ENCODE measurements at places on chromosomes 11 and 22.

- DNase-seq = no peak
Observed at GRCh38 chr11:130555251-130555841, 106.9 kb downstream of the ADAMTS15 start.

GRCh38 chr11:119803726-119804294 is 74.8 kb upstream of the NECTIN1 start:
- no peak for DNase-seq

DNA sequence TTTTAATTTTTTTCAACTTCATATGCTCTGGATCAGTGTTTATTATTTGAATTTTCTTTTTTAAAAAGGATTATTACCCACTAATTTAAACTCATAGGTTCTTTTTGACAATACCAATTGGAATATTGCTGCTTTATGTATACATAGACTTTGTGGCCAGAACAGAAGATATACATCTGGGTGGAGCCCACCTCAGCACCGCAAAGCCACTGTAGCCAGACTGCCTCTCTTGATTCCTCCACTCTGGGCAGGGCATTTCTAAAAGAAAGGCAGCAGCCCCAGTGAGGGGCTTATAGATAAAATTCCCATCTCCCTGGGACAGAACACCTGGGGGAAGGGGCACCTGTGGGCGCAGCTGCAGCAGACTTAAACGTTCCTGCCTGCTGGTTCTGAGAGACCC is 10.6 kb upstream of the C11orf58 start:
- no peak for DNase-seq

GRCh38 chr11:115290893-115291292 is 213.3 kb downstream of the CADM1 start:
- DNase-seq = no peak

DNA sequence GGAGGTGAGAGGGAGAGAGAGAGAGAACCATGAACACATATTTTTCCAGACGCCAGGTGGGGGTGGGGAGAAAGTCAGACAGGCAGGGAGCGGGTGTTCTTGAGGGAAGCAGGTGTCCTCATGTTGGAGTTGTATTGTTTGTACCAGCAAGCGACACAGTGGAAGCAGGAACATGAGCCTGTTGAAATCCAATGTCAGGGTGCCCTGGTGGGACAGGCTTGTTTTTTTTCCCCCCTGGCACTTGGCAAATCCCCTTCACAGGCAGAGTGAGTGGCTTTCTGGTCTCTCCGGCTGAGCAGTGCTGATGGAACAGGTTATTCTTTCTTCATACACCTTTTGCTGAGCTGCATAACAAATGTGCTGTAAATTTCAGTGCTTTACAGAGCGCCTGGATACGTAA is 125.6 kb downstream of the GRIK4 start:
- DNase-seq = no peak

GRCh38 chr11:44777209-44778194 is 50.7 kb downstream of the TSPAN18 start:
- no peak for DNase-seq

- no peak for DNase-seq
Observed at GRCh38 chr11:113373306-113373705, 14.3 kb upstream of the ANKK1 start.

DNA sequence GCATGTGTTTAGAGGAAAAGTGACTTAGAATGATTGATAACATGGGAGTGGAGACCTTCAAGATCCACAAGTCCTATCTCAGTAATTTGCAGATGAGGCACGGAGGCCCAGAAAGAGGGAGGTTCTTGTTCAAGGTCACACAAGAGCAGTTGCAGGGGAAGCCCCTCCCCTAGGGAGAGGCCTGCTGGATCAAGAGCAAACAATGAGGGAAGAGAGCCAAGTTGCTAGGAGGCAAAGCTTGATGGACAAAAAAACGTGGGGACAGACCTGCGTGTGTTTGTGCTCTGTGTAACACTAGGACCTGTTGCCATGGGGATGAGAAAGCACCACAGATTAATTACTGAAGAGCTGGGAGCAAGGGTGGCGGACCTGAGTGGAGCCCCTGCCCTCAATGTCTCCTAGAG is 6.4 kb upstream of the MFRP start:
- DNase-seq = no peak

GRCh38 chr11:65829459-65829858 is 4.3 kb upstream of the SNX32 start:
- no peak for DNase-seq

DNA sequence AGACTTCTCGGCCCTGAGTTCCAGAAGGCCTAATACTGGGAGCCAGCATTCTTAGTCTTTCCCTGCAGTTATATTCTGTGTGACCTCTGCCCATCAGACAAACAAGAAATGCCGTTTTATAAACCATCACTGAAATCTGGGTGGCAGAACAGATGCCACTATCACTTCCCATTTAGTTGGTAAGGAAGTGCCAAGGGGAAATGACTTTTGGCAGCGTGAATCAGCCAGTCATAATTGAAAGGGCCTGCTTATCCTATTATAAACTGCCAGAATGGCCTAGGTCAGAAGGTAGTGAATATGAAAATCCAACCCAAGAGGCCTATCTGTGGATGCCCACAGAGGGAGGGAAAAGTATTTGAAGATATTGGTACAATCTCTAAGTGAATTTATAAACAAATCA is 646.8 kb upstream of the CCDC90B start:
- no peak for DNase-seq

GRCh38 chr22:35799150-35799549 is 81.5 kb downstream of the APOL5 start:
- DNase-seq = no peak

GRCh38 chr11:18063862-18064434 is 17.9 kb upstream of the TPH1 start:
- no peak for DNase-seq

- no peak for DNase-seq
Observed at GRCh38 chr11:36885154-36885553, 287.1 kb upstream of the RAG2 start.

DNA sequence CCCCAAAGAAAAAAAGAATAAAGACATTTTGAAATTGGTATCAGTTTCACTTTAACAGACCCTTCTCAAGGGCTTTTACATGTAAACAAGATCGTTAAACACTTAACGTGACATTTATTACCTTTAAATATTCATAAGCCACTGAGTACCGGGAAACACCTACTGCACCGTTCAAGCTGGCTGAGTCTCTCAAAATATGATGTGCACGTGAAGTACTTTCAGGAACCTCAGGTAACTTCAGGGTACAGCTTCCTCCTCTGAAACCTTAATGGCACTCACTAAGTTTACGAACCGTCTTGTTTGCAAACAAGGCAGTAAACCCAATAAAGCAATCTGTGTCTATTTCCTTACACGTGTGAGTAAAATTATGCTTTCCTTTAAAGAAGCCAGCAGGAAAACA is 105.5 kb upstream of the TENM4 start:
- DNase-seq = no peak

- DNase-seq = no peak
Observed at GRCh38 chr22:27262361-27262760, 539.2 kb downstream of the MN1 start.

DNA sequence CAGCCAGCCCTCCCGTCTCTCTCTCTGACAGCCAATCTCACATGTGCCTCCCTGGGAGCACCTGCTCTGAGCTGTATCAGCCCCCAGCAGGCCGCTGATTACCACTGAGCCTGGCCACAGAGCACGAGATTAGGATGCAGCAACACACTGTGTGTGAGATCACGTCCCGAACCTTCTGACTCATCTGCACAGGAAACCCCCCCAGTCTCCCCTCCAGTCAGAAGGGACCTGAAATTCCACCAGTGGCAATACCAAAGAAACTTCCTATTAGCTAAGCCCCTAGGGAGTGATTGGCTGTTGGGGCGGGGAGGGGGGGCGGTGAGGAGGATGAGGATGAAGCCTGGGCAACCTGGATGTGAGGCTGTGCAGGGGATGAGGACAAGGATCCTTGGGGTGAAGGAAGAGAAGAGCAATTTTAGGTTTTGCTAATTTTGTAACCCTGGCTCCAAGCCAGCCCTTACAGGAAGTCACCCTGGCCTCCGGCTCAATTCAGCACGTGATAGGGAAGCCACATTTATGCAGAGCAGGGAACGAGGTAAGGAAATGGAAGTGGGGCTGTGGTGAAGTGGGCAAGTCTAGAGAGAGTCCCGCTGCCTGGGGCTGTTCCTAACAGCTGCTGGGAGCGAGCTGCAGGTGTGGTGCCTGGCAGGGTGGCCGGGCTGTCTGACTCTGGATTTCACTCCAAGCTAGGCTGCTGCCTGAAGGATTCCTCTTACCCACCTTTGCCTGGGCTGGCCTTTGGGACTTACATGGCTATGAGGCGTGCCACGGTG is 1.9 kb downstream of the SLC43A3 start:
- DNase-seq = no peak

GRCh38 chr11:24298146-24298545 is 198.7 kb upstream of the LUZP2 start:
- DNase-seq = no peak

GRCh38 chr11:70030412-70030811 is 47.7 kb upstream of the ANO1 start:
- DNase-seq = no peak

- DNase-seq = no peak
Observed at GRCh38 chr22:22243033-22243680, 1.4 kb upstream of the VPREB1 start.

DNA sequence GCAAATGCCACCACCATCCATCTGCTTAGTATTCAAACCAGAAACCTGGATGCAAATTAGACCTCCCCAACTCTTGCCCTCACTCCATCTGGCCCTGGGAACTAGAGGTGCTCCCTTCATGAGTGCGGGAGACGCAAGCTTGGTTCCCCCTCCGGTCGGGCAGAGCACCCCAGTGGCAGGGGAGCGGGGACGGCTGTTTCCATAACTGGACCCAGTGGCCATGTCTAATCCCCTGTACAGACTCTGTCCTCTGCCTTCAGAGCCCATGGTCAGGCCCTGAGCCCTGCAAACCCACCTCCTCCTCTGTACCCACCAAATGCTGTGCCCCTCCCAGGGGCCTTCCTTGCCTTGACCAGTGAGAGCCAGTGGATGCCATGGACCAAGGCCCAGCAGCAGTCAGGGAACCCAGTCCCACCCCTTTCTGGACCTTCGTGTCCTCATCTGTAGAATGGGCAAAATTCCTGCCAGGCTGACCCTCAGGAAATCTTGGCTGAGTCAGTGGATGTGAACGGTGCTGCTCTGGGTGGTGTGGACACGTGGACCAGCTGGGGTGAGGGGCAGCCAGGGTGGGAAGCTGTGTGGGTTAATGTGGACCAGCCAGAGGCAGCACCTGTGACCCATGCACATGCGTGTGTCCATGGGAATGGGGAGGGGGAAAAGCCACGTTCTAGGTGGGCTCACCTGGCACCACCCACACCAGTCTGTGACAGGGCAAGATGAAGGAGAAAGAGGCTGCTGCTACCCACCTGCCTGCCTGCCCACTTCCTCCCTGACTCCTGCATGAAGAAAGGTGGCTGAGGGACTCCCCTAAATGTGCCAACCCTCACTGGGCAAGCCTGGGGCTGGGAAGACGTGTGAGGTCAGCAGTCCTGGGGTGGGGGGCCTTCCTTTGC is 72.8 kb downstream of the LRRC32 start:
- no peak for DNase-seq

GRCh38 chr11:79415411-79415810 is 25.4 kb downstream of the TENM4 start:
- DNase-seq = no peak

DNA sequence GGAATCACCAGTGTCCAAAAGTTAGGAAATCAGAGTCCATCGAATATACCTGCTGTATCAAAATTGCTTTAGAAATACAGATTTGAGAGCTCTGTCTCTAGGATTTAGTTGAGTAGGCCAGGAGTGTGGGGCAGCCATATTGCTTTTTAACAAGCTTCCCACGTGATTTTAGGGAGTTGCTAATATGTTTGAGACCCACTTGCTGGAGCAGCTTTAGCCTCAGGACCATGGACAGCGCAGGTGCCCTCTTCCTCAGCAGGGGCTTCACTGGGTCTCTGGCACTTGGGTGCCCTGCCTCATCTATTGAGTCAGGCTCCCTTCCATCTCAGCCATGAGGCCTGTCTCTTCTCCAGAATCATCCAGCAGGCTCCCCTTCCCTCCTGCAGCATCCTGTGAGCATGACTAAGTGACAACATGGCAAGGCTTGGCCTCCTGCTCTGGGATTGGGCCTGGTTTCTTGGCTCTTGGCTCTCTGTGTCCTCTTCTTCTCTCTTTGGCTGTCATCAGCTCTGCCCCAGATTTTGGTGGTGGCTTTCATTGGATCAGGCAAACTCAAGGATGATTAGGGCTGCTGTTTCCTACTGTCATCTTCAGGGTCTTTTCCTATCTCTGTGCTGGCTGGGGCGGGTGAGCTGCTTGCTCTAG is 70.0 kb downstream of the SGSM1 start:
- DNase-seq = no peak

DNA sequence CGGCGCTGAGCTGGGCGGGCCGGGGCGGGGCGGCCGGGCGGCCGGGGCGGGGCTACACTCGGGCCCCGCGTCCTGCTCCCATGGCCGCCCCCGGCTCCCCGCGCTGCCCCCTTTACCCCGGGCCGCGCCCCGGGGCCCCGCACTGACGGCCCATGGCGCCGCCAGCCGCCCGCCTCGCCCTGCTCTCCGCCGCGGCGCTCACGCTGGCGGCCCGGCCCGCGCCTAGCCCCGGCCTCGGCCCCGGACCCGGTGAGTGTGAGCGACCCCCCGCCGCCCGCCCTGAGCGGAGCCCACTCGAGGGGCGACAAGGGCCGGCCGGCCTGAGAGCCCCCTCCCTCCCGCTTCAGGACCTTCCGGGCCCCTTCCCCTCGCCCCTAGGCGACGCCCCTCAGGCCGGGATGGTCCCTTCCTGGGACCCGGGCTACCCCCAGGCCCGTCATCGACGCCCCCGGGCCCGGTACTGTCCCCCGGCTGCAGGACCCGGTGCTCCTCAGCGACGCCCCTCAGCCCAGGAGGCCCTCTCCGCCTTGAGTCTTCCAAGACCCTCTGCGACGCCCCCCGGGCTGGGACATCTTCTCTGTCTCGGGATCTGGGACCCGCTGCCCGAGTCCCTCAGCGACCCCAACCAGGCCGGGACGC is at the start of gene KREMEN1:
TSS of gene KREMEN1 (plus strand) at position 57 of the 639 bp plus-strand sequence. CDS start at position 153, 96 bp downstream.
- no peak for DNase-seq

DNA sequence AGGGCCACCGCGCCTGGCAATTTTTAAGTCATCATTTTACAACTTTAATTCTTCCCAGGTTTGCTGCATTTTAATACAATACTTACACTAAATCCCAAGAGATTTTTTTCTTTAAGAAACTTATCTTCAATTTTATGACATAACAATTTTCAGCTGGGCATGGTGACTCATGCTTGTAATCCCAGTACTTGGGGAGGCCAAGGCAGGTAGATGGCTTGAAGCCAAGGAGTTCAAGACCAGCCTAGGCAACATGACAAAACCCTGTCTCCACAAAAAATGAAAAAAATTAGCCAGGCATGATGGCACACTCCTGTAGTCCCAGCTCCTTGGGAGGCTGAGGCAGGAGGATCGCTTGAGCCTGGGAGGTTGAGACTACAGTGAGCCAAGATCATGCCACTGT is 38.8 kb downstream of the CLDN25 start:
- DNase-seq = no peak

GRCh38 chr11:60895687-60896086 is 10.7 kb downstream of the PRPF19 start:
- no peak for DNase-seq

- DNase-seq = peak; percentile 72
Observed at GRCh38 chr11:134126217-134126822, 57.4 kb downstream of the JAM3 start.

Data from C1 segment of cervical spinal cord (tissue), 14 donors.